ENCODE measurements at places on chromosomes 2 and 18.

DNA sequence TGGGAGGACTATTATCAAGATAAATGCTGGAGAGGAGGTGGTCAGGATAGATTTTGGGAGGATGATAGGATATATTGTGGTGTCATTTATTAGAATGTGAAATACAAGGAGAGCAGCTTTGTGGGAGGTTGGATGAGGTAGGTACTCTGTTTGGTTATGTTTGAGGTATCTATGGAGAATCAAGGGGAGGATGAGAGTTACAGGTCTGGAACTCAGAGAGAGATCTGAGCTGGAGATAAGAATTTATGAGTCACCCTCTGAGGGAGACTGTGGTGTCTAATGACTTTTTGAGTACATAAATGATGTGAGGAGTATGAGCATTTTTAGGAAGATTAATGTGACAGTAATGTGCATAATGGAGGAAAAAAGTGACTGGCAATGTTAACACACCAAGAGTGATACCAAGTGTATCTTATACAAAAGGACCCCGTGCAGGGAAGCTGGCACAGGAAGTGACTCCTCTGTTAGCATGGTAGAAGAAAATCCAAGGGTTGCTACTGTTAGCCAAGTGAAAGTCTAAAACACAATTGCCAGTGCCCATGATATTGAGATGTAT, 48.2 kb downstream of the CRIM1 start:
- peak; percentile 98 for DNase-seq

DNA sequence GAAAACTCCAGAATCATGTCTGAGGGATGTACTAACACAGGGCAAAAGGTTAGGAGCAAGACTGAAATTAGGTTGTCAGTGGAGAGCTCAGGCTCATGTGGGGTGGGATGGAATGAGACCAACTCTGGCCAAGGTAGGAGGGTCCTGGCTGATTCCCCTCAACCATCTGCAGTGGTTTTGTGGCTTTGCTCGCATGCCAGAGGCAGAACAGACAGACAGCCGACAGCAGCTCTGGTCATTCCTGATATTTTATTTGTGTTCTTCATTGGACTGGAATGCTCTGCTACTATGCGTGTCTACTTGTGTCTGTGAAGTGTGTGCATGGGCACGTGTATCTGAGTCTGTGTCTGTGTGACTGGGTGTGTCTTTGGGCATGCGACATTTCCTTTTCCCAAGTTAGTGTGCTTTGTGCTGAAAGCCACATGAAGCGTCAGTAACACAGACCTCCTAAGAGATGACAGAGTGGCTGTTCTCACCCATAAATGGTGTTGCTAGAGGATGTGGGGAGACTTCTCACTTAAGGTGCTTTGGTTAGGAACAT, 239.5 kb downstream of the CNTNAP5 start:
- DNase-seq, result no peak

- no peak for DNase-seq
Measured at GRCh38 chr2:197996583-197996982, 192.2 kb downstream of the PLCL1 start.

DNA sequence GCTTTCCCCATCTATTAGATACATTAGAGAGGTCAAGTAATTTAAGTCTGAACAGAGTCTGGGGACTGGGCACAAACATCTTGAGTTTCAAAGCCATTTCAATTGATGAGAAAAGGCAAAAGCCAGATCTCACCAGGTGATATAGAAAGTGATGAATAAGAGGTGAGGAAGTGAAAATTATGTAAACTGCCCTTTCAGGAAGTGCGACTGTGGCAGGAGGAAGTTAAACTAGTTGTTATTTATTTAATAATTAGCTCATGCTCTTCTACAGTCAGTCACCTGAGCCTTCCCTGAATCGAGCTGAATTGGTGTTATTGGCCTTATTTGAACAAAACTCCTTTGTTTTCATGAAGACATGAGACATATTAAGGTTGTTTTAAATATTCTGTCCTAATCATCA, 115.1 kb downstream of the CDH20 start:
- DNase-seq, result no peak

GRCh38 chr2:239917125-239917956, 107.8 kb downstream of the NDUFA10 start:
- no peak for DNase-seq
